ENCODE measurements at places on chromosomes 2 and 18. TPM values are rescaled to one million over a fixed set of nuclear protein-coding genes. Genes with fewer than 3 reads are reported as not detected.

LRRC30 gene
- total RNA-seq, result not detected

PLB1 gene
- total RNA-seq, result 1.9 TPM

LIMS1 gene
- 75.5 TPM for total RNA-seq

DNA sequence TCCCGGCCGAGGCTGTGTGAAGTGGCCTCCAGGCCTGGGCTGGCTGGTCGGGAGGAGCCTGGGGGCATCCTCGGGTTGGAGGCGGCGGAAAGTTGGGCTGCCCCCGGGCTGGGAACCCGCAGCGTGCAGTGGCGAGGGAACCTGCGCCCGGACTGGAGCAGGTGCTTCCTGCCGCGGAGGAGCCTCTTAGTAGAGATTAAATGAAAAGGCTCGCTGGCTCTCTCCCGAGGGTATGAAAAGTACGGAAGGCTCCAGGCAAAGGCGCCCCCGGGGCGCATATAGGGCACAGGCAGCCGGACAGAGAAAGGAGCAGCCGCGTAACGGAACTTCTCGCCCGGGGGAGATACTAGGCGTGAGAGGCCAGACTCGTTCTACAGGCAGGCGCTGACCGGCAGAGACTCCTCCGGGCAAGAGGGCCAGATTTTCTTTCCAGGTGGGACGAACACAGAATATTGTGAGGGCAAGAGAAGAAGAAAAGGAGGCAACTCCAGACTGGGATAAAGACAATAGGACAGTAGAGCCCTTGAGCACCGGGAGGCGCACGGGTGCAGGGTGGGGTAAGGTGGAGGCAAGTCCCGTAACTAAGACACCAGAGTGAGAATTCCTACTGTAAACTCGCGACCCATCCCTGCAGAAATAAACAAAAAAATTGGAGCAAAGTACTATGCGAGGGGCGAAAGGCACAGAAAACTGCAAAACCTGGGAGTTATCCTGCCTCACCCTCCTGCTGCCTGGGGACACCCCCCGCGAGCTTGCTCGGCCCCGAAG lies 816 bp downstream of the CDH2 start:
- H3K27me3 ChIP-seq, result no peaks in the 10 kb centered on the region
- H3K4me1 ChIP-seq, result peaks cover 13% of the 10 kb centered on the region
- H3K36me3 ChIP-seq, result no peaks in the 10 kb centered on the region
- peak; percentile 18 for DNase-seq
- H3K27ac ChIP-seq, result peak overlapping the region; percentile 88
- peak overlapping the region; percentile 67 for H3K4me3 ChIP-seq

- H3K36me3 ChIP-seq, result no peaks in the 10 kb centered on the region
- no peak for DNase-seq
- no peak overlapping the region for H3K27ac ChIP-seq
- H3K4me3 ChIP-seq, result no peak overlapping the region
- H3K4me1 ChIP-seq, result peaks cover 11% of the 10 kb centered on the region
Measured at GRCh38 chr2:112685271-112685884, 35.4 kb upstream of the NT5DC4 start.
